ENCODE measurements at places on chromosomes 6 and 20.

DNA sequence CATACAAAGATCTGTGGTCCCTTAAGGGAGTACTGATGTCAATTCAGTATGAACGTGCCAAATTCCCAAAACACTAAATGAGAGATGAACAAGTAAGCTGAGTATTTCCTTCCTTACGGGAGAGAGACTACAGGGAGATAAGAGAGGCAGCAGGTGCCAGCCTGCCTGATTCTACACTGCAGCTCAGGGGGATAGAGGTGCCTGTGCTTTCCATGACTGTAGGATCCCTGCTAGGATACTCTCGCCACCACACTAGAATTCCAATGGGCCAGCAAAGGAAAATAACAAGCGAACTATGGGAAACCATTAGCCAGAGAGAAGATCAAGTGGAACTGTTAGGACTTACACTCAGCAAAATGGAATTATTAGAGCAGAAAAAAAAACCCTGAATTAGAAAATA, 198.5 kb upstream of the BTBD3 start:
- DNase-seq, result no peak

GRCh38 chr6:125854355-125854754, 63.6 kb downstream of the NCOA7 start:
- DNase-seq, result no peak

DNA sequence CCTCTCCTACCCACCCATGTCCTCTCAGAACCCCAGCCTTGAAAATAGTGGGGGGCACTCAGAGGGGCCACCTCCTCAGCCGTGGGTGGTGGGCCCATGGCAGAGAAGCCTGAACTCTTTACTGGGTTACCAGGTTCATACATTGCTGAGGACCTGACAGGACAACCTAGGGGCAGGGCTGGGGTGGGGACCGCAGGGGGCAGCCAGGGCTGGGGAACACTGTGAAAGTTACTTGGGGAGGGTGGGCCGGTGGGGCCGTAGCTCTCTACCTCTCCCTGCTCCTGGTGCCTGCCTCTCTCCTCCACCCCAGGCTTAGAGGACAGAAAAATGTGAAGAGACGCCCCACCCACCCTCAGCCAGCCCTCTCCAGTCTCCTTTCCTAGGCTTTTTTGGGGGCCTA, 15.4 kb downstream of the MDFI start:
- no peak for DNase-seq

DNA sequence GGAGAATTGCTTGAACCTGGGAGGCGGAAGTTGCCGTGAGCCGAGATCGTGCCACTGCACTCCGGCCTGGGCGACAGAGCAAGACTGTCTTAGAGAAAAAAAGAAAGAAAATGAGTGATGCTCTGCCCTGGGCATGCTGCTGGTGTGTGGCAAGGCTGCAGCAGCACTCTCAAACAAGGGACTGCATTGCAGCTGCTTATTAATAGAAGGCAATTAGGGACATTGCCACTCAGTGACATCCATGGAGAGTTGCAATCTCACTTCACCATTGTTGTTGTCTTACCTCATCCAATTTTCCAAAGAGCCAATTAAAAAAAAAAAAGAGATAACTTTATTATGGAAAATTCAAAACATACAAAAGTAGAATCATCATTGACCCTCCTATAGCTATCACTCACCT, 131.1 kb downstream of the LRRC1 start:
- DNase-seq, result no peak

GRCh38 chr6:101747716-101748115, 354.2 kb downstream of the GRIK2 start:
- no peak for DNase-seq

GRCh38 chr6:148737806-148738205, 9.0 kb upstream of the UST start:
- no peak for DNase-seq

DNA sequence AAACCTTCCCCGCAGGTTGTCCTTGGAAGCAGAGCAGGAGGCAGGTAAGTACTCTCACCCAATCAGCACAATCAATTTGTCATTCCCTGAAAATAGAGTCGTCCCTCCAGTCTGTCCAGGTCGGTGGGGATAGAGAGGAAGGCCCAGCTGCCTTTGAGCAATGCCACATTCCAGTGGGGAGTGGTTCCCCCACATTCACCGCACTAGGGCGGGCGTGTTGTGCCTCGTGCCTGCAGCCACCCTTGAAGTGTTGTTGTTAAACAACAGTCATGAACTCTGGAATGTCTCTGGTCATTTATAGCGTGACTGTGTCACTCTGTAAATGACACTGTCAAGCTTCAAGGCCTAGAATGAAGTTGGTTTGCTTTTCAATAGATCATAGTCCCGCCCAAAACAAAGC, 33.4 kb downstream of the PRDM1 start:
- no peak for DNase-seq

Measured in NK-92 treated with Interleukin-12 subunit alpha and Interleukin-12 subunit beta, amount 100 ng/mL, for 24 hours (cell line).